ENCODE measurements at places on chromosomes 6 and 20.
A peak's percentile ranks its signal among the peaks of the same experiment; 100 is the strongest.

DNA sequence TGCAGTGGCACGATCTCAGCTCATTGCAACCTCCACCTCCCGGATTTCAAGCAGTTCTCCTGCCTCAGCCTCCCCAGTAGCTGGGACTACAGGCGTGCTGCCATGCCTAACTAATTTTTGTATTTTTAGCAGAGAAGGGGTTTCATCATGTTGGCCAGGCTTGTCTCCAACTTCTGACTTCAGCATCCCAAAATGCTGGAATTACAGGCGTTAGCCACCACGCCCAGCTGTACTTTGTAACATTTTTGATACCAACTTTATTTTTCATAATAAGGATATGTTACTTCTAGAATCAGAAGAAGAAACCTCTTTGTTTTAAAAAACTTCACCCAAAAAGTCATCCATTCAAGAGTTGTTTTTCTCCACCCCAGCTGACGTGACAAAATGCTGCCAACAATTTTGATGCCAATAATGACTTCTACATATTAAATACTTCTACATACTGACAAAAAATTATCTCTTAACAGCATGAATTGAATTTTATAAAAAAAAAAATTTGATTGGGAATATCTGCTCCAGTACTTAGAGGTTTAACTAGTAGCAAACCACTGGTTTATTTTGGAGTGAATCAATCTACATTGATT, 22.5 kb upstream of the PRIM2 start:
- DNase-seq = no peak

- DNase-seq = no peak
These were observed 80.3 kb downstream of the TBC1D7 start for GRCh38 chr6:13248053-13248452.

DNA sequence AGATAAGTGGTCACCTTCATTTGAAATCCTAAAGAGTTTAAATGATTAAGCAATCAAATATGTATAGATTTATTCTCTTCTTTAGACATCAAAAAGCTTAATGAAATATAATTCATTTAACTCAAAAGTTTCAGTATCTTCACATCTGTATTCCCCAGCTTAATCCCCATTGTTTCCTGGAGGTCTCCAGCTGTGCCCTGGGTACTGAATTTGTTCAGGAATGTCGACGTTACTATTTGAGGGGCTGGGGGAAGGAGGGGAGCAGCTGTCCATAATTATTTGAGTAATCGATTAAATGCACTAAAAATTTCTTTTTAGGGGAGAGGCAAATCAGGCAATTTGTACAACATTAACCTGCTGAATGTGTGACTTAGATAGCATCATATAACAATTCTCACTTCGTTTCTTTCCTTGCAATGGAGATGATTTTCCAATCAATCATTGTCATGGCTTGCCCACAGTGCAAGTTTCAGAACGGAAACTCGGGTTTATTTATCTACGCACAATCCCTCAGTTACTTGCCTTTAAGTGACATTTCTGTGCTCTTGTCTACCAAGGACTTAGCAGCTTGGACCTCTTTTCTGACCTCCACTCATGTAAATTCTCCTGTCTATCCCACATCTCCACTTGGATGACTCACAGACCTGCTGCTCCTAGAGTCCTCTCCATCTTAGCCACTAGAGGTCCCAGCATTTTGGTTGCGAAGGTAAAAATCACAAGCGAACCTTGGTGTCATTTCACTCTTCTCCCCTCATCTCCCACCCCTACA, 3.9 kb downstream of the DOK5 start:
- DNase-seq = no peak

DNA sequence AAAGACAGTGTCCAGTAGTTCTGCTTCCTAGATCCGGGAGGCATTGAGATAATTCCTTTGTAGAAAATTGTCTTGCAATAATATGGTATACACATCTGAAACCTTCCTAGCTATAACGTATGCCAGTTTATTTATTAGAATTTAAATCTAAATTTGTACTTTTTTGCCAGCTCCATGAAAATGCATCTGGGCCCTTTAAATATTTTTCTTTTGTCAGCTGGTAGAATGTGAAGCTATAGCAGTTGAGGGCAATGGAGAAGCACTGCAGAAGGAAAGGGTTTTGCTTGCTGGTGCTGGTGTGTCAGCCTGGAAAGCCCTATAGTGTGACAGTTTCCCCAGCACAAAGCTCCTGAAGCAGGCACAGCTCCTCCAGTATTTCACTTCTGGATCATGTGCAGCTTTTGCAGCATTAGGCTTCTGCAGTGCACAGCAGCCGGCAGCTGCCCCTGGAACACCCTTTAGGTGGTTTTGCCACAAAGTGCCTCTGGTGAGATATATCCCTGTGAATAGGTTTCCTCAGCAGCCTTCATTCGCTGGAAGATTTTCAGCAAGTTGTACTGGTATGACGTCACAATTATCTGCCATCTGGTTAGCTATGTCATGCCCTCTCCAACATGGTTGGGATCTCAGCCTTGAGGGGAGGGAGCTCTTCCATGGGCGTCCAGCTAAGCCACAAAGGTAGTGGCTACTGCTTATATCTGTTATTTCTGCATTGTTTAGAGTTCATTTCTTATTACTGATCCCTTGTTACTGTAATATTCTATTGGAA, 40.0 kb upstream of the L3MBTL3 start:
- DNase-seq = no peak

- DNase-seq = no peak
These were observed 294.5 kb downstream of the CD83 start for GRCh38 chr6:14412026-14412425.

DNA sequence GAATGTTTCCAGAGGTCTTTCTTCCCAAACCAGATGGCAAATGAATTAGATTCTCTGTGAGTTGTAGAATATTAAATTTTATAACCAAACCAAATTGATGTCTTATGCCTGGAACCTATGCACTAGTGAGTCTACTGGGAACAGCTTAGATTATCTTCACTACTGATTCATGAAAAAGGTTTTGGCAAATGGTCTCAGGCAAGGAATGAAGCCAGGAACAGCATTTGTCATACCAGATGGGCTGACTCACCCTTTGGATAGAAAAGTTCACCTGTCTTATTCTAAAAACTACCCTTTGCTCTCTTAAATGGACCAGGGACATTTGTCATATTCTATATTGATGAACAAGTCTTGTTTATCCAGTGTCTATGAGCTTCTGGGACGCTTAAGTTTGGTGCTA, 135.4 kb upstream of the ECI2 start:
- DNase-seq = no peak

- no peak for DNase-seq
These were observed 636.9 kb downstream of the MMUT start for GRCh38 chr6:48826152-48826515.

DNA sequence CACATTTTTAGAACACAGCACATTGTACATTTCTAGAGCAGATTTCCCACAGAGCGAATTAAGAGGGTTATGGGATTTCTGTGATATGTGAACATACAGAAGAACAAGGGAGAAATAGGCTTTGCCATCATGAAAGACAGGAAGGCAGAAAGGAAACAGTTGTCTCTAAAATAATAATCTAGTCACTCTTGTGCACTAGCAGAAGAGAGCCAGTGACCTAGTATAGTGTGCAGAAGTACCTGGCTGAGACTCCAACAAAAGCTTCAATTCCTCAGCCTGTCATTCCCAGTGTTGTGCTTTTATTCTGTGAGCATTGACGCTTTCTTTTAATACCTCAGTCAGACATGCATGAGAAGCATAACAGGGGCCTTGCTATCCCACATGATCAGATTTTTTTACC, 17.8 kb upstream of the DCBLD1 start:
- DNase-seq = no peak

- DNase-seq = no peak
These were observed 159.1 kb downstream of the MTHFD1L start for GRCh38 chr6:151024597-151024996.

DNA sequence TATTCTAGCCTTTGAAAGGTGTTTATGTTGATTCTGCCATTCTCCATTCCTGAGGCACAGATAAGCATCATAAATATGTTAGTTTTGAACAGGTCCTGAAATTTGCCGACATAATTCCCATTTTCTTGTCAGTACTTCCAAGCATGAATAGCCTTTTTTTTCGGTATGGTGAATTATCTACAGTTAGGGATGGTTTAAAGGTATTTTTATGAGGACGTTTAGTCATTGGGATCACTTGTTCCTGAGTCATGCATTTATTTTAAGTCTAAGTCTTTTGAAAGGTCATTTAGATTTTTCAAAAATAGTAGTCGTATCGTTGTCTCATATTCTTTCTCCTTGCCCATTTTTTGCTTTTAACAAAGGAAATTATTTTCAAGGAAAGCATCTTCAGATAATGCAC, 98.7 kb downstream of the PHACTR3 start:
- DNase-seq = no peak

- no peak for DNase-seq
These were observed 52.9 kb upstream of the PLCB4 start for GRCh38 chr20:9015984-9016324.

GRCh38 chr6:12472601-12473038, 182.5 kb downstream of the EDN1 start:
- no peak for DNase-seq

GRCh38 chr6:48641544-48641943, 530.5 kb upstream of the PTCHD4 start:
- DNase-seq = no peak

DNA sequence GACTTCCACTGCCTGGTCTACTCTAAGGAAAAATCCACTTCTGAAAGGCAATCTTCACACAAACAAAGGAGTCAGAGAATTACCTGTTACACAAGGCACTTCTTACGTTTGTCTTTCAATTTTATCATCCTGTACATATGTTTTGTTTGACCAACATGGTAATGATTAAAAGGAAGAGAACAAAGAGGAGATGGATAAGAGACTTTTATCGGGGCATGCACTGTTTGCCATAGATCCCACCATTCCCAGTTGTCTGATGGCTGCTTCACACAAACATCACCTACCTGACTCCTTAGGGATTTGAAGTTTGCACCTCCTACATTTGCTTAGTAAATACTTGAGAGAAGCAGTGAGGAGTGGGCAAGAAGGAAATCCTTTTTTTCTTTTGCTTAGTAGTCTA, 87.1 kb downstream of the BFSP1 start:
- DNase-seq = no peak

DNA sequence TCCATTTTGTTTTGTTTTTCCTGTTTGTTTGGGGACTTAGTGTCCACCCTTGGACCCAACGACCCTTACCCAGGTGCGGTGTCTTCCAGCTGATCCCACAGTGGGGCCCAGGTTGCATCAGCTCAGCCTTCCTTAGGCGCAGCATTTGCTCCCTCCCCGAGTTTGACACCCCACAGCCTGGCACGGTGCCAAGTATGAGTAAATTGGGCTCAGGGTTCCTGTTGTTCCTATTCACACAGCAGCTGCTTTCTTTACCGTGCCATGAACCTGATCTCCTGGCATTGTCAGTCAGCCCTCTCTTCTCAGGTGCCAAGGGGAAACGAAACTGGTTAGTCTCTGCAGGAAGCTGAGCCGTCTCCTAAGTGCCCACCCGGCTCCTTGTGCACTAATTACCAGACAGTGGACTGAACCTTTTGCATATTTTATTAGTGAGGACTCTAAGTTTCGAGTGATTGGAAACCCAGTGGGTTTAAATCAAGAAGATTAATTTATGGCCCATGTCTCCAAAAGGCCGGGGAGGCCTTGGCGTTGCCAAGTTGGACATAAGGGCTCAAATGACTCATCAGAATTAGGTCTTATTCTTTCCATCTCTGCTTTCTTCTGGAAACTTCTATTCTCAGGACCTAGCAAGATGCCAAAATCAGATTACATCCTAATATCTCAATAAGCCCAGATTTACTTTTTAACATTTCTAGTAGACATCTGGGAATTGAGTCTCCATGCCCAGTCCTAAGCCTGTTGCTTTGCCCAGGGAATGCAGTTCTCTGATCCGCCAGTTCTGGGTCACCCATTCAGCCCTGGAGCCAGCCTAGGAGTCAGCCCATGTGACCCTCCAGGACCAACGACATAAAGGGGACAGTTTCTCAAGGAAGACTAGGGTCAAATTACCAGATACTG, 68.8 kb downstream of the TSHZ2 start:
- DNase-seq = no peak

DNA sequence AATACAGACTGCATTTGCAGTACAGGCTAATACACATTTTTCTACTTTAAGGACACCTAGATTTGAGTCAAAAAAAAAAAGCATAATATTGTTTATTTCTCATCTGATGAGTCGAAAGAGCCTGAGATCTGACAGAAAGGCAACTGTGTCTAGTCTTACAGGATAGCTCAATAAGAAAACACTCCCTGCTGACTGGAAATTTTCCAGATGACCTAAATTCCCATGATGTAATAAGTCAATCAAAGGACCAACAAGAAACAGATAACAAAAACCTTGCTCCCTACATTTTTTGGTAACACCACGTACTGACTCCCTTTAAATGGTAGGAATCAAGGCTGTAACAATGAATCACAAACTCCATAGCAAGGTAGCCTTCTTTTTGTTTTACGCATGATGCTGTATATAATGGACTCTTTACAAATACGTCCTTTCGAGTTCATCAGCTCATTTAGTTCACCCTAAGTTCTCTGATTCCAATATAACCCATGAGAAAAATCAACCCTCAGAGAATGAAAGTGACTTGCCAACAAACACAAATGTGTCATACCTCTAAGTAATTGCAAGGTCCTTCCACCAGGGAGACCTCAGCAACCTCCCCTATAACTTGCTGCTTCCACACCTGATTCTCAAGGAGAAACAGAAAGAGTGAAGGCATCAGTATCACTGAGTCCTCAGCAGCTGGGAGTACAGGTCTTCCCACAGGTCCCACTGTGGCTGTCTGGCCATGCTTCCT, 12.1 kb downstream of the TBX18 start:
- DNase-seq = no peak

GRCh38 chr6:3627956-3628835, 123.3 kb downstream of the PXDC1 start:
- no peak for DNase-seq

GRCh38 chr6:24187965-24188577, 62.1 kb downstream of the NRSN1 start:
- no peak for DNase-seq

DNA sequence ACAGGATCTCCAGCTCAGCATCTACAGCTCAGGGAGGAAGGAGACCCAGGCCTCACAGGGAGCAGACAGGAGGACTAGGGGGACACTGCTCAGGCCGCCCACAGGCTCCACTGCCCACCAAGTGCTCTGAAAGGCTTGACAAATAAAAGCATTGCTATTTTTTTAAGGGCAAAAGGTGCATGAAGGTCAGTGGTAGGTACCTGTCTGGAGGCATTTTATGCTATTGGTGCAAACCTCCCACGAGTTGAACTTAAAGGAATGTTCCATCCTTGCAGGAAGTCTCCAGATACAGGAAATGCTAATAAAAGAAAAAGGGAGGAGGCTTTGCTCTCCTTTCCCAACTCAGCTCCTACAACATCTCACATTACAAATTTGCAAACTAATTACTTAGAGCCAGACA, 228.1 kb downstream of the FOXC1 start:
- DNase-seq = no peak

DNA sequence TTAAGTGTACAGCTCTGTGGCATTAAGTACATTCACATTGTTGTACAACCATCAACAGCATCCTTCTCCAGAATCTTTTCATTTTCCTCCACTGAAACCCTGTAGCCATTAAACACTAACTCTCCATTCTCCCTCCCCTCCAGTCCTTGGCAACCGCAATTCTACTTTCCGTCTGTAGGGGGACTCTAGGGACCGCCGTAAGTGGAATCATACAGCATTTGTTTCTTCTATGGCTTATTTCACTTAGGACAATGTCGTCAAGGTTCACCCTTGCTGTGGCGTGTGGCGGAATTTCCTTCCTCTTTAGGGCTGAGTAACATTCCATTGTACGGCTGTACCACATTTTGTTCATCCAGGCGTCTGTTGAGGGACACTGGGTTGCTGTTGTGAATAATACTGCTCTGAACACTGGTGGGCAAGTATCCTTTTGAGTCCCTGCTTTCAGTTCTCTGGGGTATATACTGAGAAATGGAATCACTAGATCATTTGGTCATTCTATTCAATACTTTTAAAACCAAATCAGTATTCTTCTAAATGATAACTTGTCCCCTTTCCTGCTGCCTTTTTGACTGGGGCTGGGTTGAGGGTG, 50.7 kb downstream of the PPP1R3G start:
- peak; percentile 34 for DNase-seq
